ENCODE measurements at places on chromosomes 4 and X.

- DNase-seq: peak; percentile 70
These were observed 25.3 kb downstream of the STIM2 start for GRCh38 chr4:26885912-26886274.

DNA sequence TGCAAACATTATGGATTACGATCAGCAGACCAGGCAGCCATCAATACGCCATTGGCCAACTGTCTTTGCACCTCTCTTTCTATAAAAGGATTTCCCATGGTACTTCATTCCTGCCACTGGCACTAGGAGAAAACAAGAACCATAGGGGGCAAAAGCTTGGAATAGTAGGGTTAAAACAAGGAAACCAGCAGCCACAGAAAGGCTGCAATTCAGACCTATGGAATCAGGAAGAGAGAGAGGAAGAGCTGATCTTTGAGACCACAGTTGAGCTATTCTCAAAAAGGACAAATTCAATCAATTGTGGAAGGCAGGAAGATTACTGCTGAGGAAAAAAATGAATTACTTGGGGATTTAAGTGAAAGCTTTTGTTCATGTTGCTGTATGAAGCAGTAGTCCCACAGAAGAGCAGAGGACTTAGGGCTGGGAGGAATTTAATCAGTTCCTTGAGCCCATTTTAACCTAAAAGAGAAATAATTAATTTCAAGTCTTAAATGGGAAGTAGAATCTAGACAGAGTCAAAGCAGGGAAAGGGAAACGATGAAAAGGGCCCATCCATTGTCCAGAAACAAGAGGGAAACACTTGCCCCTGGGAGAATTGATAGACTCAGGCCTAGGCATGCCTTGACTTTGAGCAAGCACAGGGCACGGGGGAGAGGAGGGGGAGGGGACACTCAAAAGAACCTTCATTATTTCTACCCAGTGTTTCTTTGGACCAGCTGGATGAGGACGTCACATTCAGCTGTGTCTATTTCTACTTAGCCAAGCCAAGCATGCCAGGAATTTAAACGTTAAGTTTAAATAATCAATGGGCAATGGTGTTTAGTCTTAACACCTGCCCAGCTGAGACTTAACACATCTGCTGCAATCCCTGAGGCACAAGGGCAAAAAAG, 50.7 kb downstream of the SCD5 start:
- DNase-seq: no peak

DNA sequence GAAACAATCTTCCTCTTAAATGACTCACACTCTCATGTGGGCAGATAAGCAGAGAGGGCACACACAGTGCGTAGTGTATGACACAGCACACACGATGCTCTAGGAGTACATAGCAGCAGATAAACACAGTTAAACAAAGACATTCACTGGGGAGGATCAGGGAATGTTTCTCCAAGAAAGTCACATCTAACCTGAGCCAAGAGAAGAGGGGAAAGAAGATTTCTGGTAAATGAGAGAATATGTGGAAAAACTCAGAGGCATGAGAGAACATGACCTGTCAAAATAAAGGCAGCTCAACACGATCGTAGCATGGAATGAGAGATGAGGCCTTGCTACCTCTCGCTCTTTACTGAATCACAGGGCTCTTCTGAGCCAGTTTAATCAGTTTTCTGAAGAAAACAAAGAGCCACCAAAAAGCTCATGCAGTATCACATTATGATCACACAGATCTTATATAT, 251.0 kb downstream of the ANK2 start:
- no peak for DNase-seq

- no peak for DNase-seq
These were observed 10.1 kb upstream of the SAP30 start for GRCh38 chr4:173360587-173361221.

GRCh38 chr4:111174331-111174730, 551.5 kb upstream of the PITX2 start:
- no peak for DNase-seq

DNA sequence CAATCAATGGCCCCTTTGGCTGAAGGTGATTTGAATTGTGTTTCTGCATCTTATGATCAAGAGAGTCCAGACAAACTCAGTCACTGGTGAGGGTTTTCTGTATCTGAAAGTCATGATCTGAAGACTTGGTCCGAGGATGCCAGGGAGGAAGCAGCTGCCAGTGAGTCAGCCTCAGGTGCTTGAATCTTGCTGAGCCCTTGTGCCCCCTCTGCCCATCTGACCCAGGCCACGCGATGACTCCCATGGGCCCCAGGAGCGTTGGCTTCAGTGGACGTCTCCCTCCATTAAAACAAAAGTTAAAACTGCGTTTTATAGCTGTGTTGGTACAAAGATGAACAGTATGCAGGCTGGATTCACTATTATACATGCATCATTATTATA, 62.0 kb downstream of the HTRA3 start:
- DNase-seq: no peak

- DNase-seq: no peak
These were observed 432.1 kb upstream of the NR3C2 start for GRCh38 chr4:148874331-148874730.

GRCh38 chr4:25029479-25030276, 1.1 kb downstream of the LGI2 start:
- DNase-seq: no peak

GRCh38 chr4:138279286-138279685, 37.1 kb upstream of the SLC7A11 start:
- DNase-seq: no peak

DNA sequence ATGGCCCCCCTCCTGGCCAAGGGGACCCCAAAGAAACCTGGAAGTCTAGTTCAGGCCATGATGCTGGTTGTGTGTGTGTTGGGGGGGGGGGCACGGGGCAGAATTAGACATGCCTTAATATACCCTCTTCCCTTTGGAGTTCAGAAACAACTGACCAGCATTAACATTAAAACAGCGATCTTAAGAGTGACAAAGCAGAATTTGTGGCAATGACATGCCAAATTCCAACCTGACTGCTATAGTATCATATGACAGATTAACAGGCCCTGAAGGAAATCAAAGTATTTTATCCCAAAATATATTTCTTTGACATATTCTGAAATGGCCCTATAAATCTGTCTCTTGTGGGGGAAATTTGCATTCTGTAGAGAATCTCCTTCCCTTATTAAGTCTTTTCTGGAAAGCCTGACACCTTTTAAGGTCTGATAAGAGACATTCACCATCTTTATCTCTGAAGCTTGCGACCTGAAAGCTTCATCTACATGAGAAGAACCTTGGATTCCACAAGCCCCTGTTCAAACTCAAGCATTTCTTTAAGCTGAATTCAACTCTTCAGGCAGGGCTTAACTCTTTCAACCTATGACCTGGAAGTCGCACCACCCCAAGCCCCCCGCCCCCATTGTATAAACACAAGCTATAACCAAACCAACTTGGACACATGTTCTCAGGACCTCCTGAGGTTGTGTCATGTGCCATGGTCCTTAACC, 40.2 kb downstream of the ABCB7 start:
- DNase-seq: no peak

DNA sequence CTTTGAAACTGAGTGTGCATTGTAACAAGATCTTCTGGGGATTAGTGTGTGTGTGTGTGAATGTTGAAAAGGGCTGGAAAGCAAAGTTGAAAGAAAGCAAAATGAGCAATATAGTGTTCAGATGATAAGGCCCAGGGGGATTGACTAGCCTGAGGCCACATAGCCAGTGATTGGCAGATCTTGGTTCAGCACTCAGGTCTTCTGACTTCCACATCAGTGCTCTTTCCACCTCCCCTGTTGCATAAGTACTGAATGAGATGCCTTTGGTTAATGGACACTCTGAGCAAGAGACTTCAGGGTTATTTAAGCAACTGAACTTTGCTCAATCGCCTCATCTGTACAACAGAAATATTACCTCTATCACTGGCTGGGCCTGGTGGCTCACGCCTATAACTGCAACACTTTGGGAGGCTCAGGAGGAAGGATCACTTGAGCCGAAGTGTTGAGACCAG, 120.4 kb downstream of the TMEM164 start:
- no peak for DNase-seq

- DNase-seq: peak; percentile 76
These were observed 114.9 kb upstream of the TEX13D start for GRCh38 chrX:124217304-124218251.

DNA sequence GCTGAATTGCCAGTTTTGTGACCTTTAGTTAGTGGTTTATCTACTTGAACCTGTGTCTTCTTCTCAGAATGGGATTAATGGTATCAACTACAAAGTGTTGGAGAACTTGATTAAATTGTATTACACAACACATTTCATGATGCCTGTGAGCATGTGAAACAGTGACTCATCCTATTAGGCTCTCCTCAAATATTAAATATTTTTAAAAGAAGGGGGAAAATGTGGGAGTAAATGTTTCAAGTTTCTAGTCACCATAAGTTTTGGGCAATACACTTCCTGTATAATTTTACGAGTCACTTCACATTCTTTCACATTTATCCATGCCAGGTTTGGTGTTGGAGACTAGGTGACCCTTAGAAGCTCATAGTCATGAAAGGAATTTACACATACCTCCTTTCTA, 147.0 kb downstream of the HS3ST1 start:
- DNase-seq: no peak

DNA sequence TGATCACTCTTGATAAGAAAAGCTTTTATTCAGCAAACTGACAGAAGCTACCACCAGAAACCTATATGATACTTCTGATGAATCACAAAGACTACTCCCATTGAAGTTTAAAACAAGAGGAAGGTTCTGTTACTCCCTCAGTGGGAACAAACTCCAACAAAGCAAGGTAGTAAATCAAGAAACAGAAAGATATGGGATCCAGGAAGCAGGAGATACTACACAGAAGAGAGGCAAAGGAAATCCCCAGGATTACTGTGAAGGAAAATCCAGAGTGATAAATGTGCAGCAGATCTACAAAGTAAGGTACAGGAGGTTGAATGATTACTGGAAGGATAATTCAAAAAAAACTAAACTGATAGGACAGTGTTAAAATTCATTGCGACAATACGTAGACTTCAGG, 222.4 kb downstream of the HHIP start:
- DNase-seq: no peak

DNA sequence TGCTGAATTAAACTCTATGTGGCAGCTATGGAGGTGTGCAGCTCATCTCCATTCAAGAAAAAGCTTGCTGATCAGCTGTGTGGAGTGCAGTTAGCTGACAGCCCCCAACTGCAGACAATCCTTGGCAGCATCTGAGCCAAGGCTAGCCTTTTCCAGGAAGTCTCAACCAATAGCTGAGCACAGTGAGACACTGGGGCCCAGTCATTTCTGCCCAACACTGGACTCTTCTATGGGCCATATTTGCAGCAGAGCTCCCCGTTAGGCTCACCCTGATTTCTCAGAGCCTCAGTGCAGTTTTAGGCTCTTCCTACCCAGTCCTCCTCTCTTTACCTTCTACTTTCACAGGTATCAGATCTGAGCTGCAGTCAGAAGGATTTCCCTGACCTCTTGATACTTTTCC, 12.9 kb downstream of the DDX53 start:
- no peak for DNase-seq

DNA sequence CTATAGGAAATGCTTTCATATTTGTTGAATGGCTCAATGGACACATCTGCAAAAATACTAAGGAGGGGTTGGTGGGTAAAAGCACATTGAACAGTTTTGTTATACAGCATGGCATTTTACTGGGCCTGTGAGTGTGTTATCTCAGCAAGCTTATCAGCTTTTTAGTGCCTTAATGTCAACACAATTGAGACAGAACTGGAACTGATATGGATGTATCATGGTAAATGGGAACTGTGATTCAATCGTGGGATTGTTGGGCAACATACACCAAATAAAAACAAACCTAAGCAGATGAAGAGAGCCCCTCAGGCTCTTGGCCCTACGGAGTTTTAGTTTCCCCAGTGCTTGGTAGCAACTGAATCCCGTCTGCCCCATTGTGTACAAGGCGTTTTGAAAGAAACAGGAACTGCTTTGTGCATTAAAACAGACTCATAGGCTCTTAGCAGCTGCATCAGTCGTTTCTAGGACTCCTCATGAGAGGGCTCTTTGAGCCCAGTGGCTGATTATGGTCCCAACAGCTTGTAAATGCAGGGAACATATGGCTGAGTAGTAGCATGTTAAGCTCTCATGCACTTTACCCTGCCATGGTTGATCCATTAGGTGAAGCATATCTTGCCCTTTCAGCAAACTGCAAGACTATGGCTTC, 7.3 kb downstream of the GPR119 start:
- no peak for DNase-seq

GRCh38 chr4:136643416-136643815, 888.9 kb downstream of the PCDH18 start:
- no peak for DNase-seq

- DNase-seq: no peak
These were observed 179.6 kb downstream of the CCNG2 start for GRCh38 chr4:77336411-77337142.

GRCh38 chr4:86556791-86557415, 37.2 kb upstream of the PTPN13 start:
- no peak for DNase-seq

- DNase-seq: no peak
These were observed 219.1 kb downstream of the MID1 start for GRCh38 chrX:10401239-10401638.
